Tongue (tissue), 3 donors: ENCODE measurements at places on chromosomes 7 and 10. TPM values are rescaled to one million over a fixed set of nuclear protein-coding genes. Genes with fewer than 3 reads are reported as not detected.
A peak's percentile ranks its signal among the peaks of the same experiment; 100 is the strongest.

DNA sequence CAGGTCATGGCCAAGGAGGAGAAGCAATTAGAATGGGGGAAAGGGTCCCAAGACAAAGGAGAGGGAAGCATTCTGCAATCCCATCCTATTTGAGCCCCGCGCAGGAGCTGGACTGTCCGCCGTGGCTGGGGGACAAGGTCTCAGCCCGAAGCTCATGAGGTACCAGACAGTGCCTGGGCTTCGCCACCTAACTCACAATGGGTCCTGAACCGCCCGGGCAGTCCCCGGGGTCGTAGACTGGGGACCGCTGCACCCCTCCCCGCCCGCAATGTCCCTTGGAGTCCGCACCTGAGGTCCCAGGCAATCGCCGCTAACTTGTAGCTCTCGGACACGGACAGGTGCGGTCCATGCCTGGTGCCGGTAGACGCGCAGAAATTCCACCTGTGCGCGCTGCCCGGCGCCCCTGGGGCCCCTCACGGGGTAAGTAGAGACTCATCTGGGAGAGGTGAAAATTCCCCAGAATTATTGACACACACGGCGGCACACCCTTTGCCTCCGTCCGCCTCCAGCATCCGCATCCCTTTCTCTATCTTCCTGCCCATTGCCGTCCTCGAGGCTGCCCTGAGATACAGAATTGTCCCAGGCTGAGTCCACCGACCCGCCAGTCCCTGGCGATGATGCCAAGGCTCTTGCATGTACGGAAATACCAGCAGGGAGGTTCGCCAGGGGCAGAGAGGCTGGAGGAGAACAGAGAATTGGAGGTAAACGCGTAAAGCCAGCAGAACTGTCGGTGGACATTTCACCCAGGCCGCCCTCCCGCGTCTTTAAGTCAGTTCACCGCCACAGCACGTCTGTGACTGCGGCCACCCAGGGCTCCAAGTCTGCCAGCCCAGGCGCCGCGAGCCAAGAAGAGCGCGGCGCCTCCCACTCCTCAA is 1.8 kb downstream of the CHRM2 start:
- peak; percentile 2 for DNase-seq

CTAGE15 gene
- 3.0 TPM for total RNA-seq

- no peak for DNase-seq
These were observed 32.8 kb downstream of the CPED1 start for GRCh38 chr7:121020989-121021969.

- DNase-seq, result no peak
These were observed 63.0 kb downstream of the ZNF22 start for GRCh38 chr10:45063591-45064231.

DNA sequence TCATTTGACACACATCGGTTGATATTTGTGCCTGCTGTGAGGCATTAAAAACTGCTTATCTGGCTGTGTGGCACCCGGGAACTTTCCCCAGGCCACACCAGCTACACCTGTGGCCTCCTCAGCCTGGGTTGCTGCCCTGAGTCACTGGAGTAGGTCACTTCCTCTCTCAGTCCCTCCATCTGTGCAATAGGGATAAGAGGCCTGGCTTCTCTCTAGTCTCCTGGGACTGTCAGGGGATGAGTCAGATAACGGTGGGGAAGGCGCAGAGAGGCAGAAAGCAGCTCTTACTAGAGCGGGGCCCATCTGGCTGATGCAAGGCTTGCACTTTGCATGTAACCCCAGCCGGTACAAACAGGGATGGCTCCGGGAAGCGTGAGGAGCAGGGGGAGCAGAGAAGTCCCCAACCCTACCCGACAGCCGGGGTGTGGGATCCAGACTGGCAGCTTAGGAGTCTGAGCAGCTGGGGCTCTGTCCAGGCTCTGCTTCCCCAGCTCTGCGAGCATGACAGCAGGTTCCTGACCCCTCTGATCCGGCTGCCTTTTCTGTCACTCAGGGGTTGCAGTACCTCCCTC is 34.0 kb downstream of the DNAJB12 start:
- DNase-seq, result peak; percentile 87

NEURL1 gene
- total RNA-seq, result 46.2 TPM

GRID1 gene
- 1.4 TPM for total RNA-seq

ZNF33A gene
- 37.7 TPM for total RNA-seq

DNA sequence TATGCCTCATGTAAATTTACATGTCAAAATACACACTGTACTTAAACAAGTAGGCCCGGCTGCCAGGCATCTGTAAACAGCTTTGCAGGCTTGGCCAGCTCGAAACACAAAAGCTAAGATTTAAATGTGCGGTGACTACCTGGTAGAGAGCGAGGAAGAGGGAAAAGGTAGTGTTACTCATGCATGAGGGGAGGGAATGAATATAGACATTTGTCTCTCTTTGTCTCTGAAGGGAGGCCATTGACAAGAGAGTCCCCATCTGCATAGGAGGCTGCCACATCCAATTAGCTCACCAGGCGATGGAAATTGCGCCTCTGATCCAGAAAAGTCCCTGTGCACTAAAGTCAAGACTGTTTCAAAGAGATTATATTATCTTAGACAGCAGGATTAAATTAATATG is 535.8 kb downstream of the PTPRN2 start:
- no peak for DNase-seq
